ENCODE measurements at places on chromosomes 7 and 10.
A peak's percentile ranks its signal among the peaks of the same experiment; 100 is the strongest.

DNA sequence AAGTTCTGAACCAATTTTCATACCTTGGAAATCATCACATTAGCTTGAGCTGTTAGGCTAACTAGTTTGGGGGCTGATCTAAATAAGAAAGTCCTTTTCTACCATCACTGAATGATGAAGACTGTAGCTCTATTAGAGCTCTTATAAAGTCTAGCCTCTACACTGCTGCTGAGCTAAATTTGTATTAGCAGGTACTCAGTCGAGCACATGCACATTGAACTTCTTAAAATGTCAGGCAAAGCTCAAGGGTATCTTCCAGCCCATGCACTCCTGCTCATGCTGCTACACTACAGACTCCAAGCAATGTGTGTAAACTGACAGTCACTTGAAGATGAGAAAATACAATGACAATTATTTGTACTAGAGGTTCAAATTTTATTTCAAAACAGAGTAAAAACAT lies 158.8 kb upstream of the TMEM229A start:
- no peak for DNase-seq

DNA sequence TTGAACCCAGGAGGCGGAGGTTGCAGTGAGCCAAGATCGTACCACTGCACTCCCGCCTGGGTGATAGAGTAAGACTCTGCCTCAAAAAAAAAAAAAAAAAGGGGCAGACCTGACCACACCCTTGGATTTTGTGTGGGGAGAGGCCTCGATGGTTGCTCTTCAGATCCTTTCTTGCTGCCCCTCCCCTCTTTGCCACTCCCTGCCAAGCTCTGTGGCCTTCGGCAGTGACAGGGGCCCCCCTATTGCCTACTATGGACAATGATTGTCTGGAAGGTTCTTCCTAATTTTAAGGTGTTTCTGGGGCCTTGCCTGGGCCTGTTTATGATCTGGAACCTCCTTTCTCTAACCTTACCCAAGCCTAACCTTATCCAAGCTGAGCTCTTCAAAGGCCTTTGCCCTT lies 795 bp downstream of the PRF1 start:
- no peak for DNase-seq

- no peak for DNase-seq
These were observed 23.2 kb downstream of the COL1A2 start for GRCh38 chr7:94417901-94418300.

DNA sequence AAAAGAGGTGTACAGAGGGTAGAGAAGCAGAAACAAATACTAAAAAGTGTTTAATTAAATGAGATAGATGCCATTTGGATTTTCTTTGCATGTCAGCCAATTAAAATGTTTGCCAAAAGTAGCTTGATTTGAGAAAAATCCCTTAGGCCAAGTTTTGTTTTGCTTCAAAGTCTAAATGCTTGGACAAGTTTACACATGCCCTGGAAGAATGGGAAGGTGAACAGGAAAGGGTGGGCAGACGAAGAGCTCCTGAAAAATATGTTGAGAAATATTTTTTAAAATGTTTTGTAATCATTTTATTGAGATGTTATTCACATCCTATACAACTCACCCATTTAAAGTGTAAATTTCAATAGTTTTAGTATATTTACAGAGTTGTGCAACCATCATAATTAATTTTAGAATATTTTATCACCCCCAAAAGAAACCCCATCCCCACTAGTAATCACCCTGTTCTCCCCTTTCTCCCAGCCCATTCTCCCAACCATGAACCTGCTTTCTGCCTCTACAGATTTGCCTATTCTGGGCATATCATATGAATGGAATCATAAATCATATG lies 98.5 kb upstream of the ANK3 start:
- no peak for DNase-seq

DNA sequence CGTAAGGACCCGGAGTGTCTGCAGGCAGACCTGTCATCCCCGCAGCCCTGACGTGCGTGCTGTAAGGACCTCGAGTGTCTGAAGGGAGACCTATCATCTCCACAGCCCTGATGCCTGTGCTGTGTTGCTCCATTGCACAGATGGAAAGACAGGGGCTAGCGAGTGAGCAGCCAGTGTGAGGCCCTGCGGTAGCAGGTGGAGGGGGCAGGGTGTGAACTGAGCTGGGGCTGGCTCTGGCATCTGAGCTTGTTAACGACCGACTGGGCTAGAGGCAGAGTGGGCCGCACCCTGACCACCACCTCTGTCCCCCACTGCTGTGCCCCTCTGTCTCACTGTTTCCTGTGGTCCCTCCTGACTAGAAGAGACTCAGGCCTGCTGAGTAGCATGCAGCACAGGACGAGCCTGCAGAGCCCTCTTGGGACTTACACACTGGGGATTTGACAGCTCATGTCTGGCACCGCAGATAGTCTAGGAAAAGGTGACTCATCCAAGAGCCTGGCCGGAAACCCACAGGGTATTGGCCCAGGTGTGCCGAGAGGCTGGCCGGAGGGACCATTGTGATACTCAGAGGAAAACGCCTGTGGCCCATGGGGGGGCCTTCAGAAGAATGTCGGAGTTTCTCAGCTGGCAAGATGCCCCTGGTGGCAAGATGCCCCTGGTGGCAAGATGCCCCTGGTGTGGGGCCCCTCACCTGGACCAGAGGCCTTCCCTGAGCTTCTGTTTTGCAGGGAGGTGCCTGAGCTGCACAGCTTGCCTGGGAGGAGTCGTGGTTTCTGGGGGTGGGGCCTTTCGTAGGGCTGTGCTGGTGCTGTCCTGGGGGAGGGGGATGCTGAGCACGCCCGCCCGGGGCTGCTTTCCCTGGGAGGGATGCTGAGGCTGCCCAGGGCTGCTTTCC lies 34.3 kb downstream of the INPP5A start:
- DNase-seq, result peak; percentile 88

- no peak for DNase-seq
These were observed 9.4 kb upstream of the HILPDA start for GRCh38 chr7:128446306-128446705.

- no peak for DNase-seq
These were observed 162.7 kb downstream of the DIP2C start for GRCh38 chr10:526651-527312.

- no peak for DNase-seq
These were observed 310.5 kb upstream of the HGF start for GRCh38 chr7:82080254-82080927.

GRCh38 chr7:20793248-20793647 lies 6.6 kb upstream of the SP8 start:
- DNase-seq, result no peak

DNA sequence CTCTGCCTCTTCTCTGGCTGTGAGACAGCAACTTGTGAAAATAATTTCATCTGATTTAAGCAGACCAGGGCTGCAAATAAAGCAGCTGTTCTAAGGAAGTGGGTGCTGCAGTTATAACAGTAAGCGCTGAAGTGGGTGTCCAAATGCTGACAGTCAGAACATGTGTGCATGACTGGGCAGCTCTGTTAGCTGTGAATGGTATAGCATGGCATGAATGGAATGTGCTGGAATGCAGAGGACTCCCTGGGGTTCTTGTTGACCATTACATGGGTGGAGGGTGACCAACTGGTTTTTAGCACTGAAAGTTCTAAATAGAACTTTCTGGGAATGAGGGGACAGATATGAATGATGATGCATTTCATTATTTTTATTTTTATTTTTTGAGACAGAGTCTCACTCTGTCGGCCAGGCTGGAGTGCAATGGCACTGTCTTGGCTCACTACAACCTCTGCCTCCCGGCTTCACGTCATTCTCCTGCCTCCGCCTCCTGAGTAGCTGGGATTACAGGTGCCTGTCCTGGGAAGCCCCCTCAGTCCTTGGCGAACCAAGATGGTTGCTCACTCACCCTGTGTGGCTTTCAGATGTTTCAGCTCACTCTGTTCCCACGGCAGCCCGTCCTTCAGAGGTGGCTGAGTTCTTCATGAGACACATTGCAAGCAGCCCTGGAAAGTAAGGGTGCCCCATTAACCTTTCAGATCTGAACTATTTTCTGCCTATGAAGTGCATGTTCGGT lies 319.8 kb upstream of the PHYHIPL start:
- no peak for DNase-seq
